ENCODE measurements at places on chromosomes 5 and 9.

DNA sequence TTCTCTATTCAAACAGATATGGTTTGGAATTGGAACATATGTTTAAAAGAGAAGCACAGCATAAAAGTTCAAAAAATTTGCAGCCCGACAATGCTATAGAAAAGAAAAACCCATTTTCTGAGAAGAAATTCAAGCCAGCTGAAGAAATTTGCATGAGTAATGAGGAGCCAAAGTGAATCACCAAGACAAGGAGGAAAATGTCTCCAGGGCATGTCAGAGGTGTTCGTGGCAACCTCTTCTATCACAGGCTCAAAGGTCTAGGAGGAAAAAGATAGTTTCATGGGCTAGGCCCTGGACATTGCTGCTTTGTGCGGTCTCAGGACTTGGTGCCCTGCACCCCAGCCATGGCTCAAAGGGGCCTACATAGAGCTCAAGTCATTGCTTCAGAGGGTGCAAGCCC lies 134.8 kb upstream of the ADAMTS16 start:
- DNase-seq: no peak

- DNase-seq: no peak
Measured at GRCh38 chr9:126293522-126293889, 33.1 kb upstream of the MVB12B start.

DNA sequence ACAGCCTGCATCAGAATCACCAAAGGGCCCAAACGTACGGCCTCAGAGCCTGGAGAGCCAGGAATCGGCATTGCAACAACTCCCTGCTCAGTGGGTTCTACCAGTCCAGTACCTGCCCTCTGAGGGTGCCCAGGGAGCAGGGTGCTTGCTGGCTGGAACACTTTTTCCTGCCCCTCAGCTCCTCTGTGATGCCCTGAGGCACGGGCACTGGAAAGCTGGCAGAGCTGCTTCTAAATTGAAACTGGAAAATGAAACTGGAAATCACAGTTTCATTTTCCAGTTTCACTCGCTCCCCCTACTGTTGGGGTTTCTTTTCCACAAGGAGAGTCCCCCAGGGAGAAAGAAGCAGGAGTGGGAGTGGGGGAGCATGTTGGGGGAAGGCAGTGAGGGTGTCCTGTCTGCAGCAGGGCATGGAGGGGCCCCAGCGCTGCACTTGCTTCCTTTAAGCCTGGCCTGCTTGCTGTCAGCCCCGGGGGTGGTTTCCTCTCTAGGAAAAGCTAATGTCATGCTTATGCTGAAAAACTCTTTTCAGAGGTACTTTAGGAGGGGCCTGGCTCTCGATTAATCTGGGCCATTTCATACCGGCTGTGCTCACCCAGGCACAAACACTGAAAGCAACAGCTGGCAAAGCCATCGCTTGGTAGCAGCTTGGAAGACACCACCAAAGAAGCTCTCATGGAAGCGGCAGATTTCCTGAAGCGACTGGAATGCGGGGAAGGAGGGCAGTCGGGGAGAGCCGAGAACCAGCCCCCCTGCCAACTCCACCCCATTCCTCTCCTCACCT lies 26.2 kb downstream of the IRF1 start:
- no peak for DNase-seq

DNA sequence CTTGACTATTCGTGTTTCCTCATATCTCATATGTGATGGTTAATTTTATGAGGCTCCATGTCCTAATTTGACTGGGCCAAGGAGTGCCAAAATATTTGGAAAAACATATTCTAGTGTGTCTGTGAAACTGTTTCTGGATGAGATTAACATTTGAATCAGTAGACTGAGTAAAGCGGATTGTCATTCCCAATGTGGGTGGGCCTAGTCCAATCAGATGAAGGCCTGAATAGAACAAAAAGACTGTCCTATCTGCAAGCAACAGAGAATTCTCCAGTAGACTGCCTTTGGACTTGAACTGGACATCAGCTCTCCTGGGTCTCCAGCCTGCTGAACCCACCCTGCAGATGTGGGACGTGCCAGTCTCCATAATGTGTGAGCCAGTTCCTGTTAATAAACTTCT lies 13.5 kb upstream of the SLCO4C1 start:
- DNase-seq: no peak

- DNase-seq: no peak
Measured at GRCh38 chr9:112860451-112860850, 30.2 kb downstream of the SLC46A2 start.

Measured in forelimb muscle (tissue), 1 donor.